ENCODE measurements at places on chromosomes 12 and 14. TPM values are rescaled to one million over a fixed set of nuclear protein-coding genes. Genes with fewer than 3 reads are reported as not detected.

Gene SLC6A12
- 13.3 TPM for polyA plus RNA-seq

Gene PIP4K2C
- 38.0 TPM for polyA plus RNA-seq

Gene KCNA1
- polyA plus RNA-seq, result 0.05 TPM

Gene TMPRSS12
- 0.16 TPM for polyA plus RNA-seq

Gene CLMN
- polyA plus RNA-seq, result 25.1 TPM

Gene WBP11
- 93.5 TPM for polyA plus RNA-seq

Gene OTOGL
- 0.40 TPM for polyA plus RNA-seq

Gene ASCL1
- 0.14 TPM for polyA plus RNA-seq

Gene IL26
- not detected for polyA plus RNA-seq

Gene ACACB
- polyA plus RNA-seq, result 15.7 TPM

Gene POTEM
- not detected for polyA plus RNA-seq

Gene ACOT2
- polyA plus RNA-seq, result 59.2 TPM

Gene SMAGP
- polyA plus RNA-seq, result 24.4 TPM

Gene NEUROD4
- polyA plus RNA-seq, result not detected

Gene TMEM229B
- polyA plus RNA-seq, result 3.2 TPM

Measured in left renal cortex interstitium (tissue), 4 donors.